H9 (cell line): ENCODE measurements at places on chromosomes 16 and 17. TPM values are rescaled to one million over a fixed set of nuclear protein-coding genes. Genes with fewer than 3 reads are reported as not detected.
A peak's percentile ranks its signal among the peaks of the same experiment; 100 is the strongest.

Gene SLC5A2
- 0.52 and 1.3 TPM in 2 replicates for total RNA-seq

Gene NGFR
- total RNA-seq: 9.6 and 10.9 TPM in 2 replicates

Gene GSPT1
- total RNA-seq: 173 and 179 TPM in 2 replicates

GRCh38 chr16:74034862-74035261, 261.8 kb upstream of the PSMD7 start:
- no peak for DNase-seq

Gene NAGS
- 3.7 and 4.1 TPM in 2 replicates for total RNA-seq

Gene ARHGAP44
- 9.9 and 10.9 TPM in 2 replicates for total RNA-seq

DNA sequence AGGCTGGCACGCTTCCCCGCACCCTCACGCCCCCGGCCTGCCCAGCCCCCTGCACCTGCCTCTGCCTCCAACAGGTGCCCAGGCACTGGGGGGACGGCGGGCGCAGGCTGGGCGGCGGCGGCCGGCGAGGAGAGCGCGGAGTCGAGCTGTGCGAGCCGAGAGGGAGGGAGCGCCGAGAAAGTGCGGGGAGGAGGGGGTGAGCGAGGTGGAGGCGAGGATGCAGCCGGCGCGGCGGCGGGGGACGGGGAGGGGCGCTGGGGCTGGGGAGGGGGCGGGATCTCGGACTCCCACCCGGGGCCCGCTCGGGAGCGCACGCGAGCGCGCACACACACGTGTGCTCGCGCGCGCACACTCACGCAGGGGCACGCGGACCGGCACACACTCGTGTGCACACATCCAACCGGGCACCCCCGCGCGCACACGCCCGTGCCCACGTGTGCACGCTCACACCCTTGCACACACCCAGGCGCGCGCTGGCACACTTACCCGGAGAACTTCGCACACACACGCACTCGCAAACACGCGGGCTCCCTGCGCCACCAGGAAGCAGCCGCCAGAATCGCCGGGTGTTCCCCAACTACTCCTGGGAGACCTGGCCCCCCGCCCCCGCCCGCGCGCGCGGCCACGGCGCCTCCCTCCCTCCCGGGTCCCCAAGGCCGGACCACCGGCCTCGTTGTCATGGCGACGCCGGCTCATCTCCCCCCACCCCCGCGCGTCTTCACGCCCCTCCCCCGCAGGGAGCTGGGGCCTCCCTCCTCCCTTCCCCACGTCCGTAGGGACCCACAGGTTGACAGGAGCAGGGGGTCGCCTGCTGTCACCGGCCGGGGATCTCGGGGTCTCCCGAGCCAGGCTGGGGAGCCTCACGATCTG, at the start of gene DOC2A:
Gene DOC2A (minus strand): TSS at position 184 of the 870 bp plus-strand sequence. CDS start 805 bp downstream, outside the sequence.
- DNase-seq: peak; percentile 59

DNA sequence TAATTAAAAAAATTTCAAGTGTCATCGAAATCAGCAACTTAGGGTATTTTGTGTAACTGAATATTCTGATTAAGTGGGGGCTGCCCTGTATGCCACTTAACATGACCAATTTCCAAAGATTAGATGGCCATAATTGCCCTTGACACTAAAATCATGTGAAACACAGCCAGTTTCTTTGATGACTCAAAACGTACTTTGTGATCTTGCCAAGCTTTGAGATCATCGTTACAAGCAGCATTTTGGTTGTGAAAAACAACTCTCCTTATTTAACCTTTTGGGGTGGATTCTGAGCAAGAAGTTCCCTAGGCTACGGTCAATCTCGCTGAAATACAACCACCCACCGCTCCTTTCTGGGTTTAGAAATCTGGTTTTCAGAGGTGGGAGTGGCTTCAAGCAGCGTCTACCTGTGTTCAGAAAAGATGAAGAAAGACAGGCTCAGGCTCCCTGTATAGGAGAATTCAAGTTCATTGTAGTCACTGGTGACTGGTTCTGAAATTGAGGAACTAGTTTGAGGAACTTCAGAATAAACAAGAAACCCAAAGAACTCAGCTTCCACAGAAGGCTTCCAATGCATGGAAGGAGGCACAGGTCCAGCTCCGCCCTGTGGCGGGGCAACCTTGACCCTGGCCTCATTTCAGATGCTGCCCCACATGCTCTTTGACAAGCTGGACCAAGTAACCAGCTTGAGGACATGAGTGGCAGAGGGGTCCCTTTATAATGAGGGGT, 9.4 kb downstream of the MAP3K14 start:
- DNase-seq: no peak

DNA sequence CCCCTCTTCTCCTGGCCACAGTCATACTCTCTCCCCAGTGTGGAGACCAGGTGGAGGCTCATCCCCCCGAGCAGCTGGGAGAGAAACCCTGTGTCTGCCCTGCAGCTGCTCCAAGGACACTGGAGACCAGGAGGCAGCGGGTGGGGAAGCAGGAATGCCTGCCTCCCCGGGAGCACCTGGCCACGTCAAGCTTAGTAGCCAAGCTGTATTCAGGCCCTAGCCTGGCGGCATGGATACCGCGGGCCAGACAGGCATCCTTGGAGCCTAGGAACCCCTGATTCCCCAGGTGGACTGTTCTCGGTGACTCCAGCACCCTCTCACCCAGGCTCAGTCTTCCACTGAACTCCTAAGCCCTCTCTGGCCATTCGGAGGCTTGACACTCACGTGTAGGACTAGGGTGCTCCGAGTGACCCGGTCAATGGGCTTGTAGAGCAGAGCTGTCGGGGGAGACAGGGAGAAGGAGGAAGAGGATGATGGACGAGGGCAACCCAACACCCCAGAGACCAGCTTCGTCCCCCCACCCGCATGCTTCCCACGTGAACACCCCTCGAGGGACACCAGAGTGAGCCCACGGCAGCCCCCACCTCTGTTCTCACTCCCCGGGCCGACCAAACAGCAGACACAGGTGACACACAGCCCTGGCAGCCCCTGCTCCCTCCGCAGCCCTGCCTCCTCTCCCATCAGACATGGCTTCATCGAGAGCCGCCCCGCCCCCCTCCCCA, 76.5 kb downstream of the TIMM22 start:
- DNase-seq: no peak

DNA sequence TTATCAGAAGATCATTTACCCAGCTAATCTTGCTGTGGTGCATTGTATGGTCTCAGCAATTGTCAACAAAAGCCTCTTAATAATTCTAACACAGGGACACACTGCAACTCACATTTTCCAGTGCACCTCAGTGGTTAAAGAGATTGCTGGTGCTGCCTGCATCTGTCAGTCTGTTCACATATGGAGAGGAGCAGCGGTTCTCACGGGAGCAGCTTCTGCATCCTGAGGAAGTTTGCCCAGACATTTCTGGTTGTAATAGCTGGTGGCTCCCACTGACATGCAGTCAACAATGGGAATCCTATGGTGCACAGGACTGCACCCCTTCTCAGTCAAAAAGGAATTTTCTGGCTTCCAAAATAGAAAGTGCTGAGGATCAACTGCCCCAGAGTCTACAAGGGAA, 7.8 kb downstream of the GGA2 start:
- no peak for DNase-seq

Gene CYGB
- 2.4 and 2.8 TPM in 2 replicates for total RNA-seq

- peak; percentile 72 for DNase-seq
Observed at GRCh38 chr17:7862692-7863437, 5.1 kb downstream of the CYB5D1 start.

DNA sequence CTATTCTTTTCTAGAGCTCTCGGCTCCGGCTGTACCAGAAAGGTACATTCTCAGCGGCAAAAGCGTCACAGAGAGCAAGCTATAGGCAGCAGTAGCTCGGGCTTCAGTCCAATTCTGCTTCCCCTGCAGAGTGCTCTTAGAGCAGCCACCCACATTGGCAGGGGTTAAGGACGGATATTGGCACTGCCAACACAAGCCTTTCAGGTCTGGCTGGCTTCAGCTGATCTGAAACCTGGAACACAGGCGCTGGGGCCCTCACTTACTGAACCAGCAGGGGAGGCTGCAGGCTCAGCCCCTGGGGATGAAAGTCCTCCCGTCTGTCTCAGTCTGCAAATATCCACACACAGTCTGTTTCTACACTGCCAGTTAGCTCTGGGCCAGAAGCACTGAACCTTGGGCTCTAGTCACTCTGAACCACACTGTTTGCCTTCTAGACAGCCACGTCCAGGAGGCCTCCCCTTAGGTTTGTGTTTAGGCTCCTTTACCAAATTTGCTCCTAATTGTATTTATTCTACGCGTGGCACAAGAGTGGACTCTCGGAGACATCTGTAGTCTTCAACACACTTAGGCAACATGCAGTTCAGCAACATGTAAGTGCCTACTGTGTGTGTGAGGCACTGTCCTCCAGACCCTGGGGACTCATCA, 40.1 kb downstream of the HIC1 start:
- DNase-seq: peak; percentile 50

Gene TTLL6
- total RNA-seq: 1.1 and 2.4 TPM in 2 replicates

Gene EVI2B
- not detected in 2 replicates for total RNA-seq

- DNase-seq: no peak
Observed at GRCh38 chr17:33955461-33955860, 299.6 kb upstream of the CCL2 start.

Gene CEMP1
- not detected in 2 replicates for total RNA-seq

Gene TPSD1
- not detected in 2 replicates for total RNA-seq

- no peak for DNase-seq
Observed at GRCh38 chr17:33052856-33053255, 61.2 kb downstream of the SPACA3 start.
